Activated naive CD4-positive, alpha-beta T cell treated with anti-CD3 and anti-CD28 coated beads, Interleukin-2, amount 50 U/mL, for 72 hours (primary cell): ENCODE measurements at places on chromosomes 5 and 9. TPM values are rescaled to one million over a fixed set of nuclear protein-coding genes. Genes with fewer than 3 reads are reported as not detected.
A peak's percentile ranks its signal among the peaks of the same experiment; 100 is the strongest.

- no peak for DNase-seq
These were observed 287.8 kb upstream of the RASA1 start for GRCh38 chr5:86979811-86980411.

- no peak for DNase-seq
These were observed 7.3 kb downstream of the PAPPA start for GRCh38 chr9:116160676-116161571.

GRCh38 chr5:114419959-114420358, 58.1 kb downstream of the KCNN2 start:
- no peak for DNase-seq

CMYA5 gene
- 0.39 TPM for total RNA-seq

DNA sequence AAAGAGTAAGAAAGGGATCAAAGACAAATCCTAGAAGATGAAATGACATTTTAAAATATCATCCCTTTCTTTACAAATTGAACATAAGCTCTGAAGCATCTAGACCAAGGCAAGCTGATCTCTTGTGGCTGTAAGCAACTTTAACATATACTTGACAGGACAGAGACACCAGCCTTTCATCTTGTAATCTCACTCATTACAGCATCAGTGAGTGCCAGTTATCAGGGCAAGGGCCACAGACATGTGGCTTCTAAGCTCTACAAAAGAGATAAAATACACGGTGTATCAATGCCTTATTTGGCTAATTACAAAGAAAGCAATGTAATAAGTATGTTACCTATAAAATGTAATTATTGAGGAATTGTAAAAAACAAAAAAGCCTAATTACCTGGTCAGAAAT, 95.0 kb downstream of the DROSHA start:
- DNase-seq = no peak

GRCh38 chr9:89474939-89475338, 23.0 kb downstream of the SEMA4D start:
- no peak for DNase-seq

DNA sequence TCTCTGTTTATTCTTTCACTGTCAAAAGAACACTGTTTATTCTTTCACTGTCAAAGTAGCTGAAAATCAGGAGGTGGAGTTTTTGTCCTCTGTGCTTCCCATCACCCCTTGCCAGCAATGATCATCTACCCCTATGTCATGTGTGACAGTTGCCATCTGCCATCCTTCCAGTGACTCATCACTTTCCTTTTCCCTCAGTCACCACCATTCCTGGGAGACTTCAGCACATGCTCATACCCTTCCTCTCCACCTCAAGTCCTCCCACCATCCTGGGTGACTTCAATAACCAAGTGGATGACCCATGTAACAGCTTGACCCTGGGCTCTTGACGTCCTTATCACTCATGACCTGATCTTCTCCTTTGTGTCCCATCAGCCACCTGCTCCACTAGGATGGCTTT, 43.3 kb upstream of the RASEF start:
- no peak for DNase-seq

- no peak for DNase-seq
These were observed 118.3 kb upstream of the KLF9 start for GRCh38 chr9:70532716-70533115.

DNA sequence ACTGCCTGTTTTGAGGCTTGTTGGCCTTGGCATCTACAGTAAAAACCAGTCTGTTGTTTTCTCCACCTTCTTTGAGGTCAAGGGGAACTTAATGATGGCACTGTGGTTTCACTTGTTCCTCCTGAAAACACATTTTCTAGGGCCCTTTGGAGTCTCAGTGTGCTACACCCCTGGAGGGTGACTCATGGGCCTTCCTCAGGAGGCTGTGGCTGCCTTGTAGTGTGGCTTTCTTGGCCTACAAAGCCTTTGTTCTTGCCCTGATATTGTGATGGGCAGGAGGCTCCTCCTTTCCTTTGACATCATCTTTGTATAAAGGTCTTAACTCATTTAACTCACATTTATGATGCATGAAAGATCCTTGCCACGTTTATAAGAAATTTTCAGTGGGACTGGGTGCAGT, 56.3 kb upstream of the GPBP1 start:
- peak; percentile 66 for DNase-seq

- peak; percentile 79 for DNase-seq
These were observed 26.9 kb upstream of the EEIG1 start for GRCh38 chr9:128007566-128008138.

GRCh38 chr9:110031511-110032173, 176.3 kb downstream of the C9orf152 start:
- DNase-seq = no peak

ALDH1A1 gene
- not detected for total RNA-seq

DNA sequence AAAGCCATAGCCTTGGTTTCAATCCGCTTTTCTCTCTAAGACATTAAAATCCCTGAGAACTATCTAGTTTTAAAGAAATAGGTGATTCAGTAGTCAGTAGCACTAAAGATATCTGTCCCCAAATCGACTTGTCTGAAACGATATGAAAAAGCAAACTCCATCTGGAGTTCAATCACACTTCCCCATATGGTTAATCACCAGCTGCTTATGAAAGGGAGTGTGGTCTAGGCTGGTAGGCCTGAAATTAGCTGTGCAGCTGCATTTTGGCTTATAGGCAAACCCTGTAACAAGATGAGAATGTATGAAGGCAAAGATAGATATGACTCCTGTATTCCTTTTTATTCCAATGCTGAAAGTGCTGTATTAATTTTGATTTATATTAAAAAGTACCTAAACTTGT, 65.9 kb downstream of the DMRTA1 start:
- DNase-seq = no peak

ACTBL2 gene
- total RNA-seq = not detected

SURF6 gene
- total RNA-seq = 10.7 TPM

- DNase-seq = no peak
These were observed 239.6 kb downstream of the CACNA1B start for GRCh38 chr9:138117101-138117750.

IL3 gene
- not detected for total RNA-seq

- no peak for DNase-seq
These were observed 46.8 kb downstream of the MRPL36 start for GRCh38 chr5:1752881-1753280.

ZNF782 gene
- total RNA-seq = 6.8 TPM

GRCh38 chr9:136016572-136017288, 55.6 kb upstream of the UBAC1 start:
- DNase-seq = peak; percentile 52

GRCh38 chr9:16139774-16140173, 586.9 kb downstream of the CCDC171 start:
- DNase-seq = no peak

DNA sequence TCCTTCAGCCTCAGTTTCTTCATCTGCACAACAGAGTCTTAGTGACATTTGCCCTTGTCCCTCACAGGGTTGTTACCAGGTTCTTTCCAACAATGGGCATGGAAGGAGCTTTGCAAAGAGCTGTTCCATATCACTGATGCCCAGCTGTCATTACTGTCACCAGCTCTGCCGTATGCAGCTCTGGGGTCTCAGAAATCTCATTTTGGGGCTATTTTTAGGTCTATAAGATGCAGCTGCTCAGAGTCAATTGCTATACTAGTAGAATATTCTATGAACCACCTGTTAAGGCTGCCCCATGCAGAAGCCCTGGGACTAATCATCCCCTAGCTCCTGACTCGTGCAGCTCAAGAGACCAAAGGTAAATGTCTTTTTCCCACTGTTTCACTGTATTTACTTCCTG, 105.1 kb upstream of the TNPO1 start:
- DNase-seq = no peak

GRCh38 chr5:104019956-104020355, 457.4 kb upstream of the NUDT12 start:
- DNase-seq = no peak

- no peak for DNase-seq
These were observed 173.3 kb downstream of the COL23A1 start for GRCh38 chr5:178416919-178417318.

BNC2 gene
- total RNA-seq = not detected

NEUROG1 gene
- total RNA-seq = not detected

- no peak for DNase-seq
These were observed 241.6 kb downstream of the SYK start for GRCh38 chr9:91043056-91043810.

GRCh38 chr5:22372376-22372775, 480.8 kb downstream of the CDH12 start:
- DNase-seq = no peak

PCDHB3 gene
- not detected for total RNA-seq

DNA sequence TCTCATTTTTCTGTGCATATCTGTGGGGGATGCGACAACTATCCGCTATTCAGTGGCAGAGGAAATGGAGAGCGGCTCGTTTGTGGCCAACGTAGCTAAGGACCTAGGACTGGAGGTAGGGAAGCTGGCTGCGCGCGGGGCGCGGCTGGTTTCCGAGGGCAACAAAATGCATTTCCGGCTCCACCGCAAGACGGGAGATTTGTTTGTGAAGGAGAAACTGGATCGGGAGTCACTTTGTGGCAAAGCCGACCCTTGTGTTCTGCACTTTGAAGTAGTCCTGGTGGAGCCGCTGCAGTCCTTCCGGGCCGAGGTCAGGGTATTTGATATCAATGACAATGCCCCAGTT, 320 bp downstream of the PCDHB1 start:
- DNase-seq = no peak

GRCh38 chr5:159163701-159164046, 45.7 kb downstream of the RNF145 start:
- DNase-seq = no peak

DNA sequence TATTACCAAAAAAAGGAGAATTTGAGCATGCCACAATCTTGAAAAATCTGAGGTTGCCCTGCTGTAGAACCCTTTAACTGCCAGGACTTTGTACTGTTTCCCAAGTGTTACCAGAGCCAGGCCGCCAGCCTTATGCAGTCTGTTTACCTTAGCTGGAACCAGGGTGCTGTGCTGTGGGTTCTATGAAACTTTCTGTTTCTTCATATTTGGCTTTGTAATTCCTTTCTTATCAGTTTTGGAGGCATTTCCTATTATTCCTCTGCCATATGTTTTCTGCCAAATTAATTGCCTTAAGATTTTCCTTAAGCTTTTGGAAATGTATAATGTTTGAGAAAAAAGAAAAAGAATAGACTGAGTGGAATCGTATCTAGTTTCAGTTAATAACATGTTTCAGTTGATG, 2.1 kb downstream of the S1PR3 start:
- no peak for DNase-seq
